ENCODE measurements at places on chromosomes 4 and X. TPM values are rescaled to one million over a fixed set of nuclear protein-coding genes. Genes with fewer than 3 reads are reported as not detected.

GRCh38 chr4:6011686-6012085 lies 6.5 kb downstream of the C4orf50 start:
- no peak for DNase-seq

Gene GCNA
- total RNA-seq: 3.0 TPM

GRCh38 chr4:123606946-123607542 lies 210.4 kb downstream of the SPRY1 start:
- no peak for DNase-seq

Gene PPP1R2C
- total RNA-seq: not detected

- no peak for DNase-seq
Observed at GRCh38 chrX:138745196-138745595, 33.7 kb upstream of the FGF13 start.

DNA sequence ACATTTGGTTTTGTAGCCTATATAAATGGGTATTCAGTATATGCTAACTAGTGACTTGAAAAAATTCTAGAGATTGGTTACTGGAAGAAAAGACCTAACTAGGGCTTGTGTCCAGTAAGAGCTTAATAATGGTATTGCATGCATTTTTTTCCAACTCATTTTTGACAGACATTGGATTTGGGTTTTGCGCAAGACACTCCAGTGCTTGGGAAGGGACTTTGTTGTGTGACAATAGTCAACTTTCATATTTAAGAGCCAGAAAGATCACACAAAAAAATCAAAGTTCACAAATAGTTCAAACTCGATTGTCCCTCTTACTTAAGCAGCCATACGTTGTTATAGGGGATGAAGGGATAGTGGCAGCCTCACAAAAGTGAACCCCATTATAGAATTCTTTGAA lies 1.2 kb upstream of the HSD17B11 start:
- DNase-seq: no peak

- DNase-seq: no peak
Observed at GRCh38 chrX:105313596-105313995, 93.1 kb upstream of the TEX13A start.

DNA sequence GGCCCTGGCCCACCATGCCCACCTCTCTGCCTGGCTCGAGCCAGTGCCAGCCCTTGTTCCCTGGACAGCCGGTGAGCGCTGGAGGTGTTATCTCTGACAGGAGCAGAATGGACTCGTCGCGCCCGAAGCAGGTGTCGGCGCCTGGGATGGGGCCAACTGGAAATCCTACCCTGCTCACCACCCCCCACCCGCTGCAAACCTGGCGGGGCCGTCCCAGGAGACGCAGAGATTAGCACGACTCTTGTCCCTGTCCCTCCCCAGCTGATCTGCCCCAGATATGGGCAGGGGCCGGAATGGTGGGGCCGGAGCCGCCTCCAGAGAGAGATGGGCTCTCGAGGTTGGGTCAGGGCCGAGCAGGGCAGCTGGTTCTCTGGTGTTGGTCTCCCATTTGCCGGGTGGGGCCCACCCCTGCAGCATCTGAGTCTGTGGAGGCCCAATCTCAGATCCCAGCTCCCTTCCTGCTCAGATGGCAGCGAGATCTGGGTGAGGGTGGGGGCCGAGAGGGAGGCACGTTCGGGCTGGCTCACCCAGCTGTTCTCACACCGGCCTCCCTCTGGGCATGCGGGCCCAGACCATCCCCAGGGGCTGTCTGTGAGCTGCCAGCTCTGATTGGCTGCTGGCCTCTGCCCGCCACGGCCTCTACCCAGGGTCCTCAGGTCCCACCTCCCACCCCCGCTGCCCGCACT lies 20.1 kb upstream of the FGFR3 start:
- no peak for DNase-seq

Data from Peyer's patch (tissue), 4 donors.